ENCODE measurements at places on chromosomes 2 and 18.

DNA sequence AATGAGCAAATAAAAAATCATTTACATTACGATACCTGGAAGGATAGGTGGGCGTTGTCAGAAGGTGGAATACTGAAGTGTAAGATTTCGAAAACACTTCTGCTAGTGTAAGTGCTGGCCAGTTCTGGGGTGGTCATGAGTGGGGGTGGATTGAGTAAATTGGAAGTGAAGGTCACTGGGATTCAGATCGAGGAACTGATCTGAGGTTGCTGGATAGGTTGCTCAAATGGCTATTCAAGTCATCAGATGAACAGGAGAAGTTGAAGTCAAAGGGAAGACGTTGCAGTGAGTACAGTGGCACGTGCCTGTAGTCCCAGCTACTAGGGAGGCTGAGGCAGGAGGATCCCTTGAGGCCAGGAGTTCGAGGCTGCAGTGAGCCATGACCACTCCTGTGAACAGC is 95.7 kb downstream of the MALT1 start:
- DNase-seq, result no peak

GRCh38 chr2:58313926-58314325 is 72.8 kb upstream of the FANCL start:
- no peak for DNase-seq

DNA sequence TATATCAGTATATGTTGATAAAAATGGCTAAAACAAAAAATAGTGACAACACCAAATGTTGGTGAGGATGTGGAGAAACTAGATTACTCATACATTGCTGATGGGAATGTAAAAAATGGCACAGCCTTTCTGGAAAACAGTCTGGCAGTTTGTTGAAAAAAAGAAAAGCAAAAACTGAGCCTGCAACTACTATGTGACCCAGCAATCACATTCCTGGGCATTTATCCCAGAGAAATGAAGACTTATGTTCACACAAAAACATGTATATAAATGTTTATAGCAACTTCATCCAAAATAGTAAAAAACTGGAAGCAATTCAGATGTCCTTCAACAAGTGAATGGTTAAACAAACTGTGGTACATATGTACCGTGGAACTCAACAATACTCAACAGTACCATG is 7.5 kb upstream of the KDSR start:
- no peak for DNase-seq

- no peak for DNase-seq
Measured at GRCh38 chr18:40738321-40738880, 1216.6 kb upstream of the PIK3C3 start.

DNA sequence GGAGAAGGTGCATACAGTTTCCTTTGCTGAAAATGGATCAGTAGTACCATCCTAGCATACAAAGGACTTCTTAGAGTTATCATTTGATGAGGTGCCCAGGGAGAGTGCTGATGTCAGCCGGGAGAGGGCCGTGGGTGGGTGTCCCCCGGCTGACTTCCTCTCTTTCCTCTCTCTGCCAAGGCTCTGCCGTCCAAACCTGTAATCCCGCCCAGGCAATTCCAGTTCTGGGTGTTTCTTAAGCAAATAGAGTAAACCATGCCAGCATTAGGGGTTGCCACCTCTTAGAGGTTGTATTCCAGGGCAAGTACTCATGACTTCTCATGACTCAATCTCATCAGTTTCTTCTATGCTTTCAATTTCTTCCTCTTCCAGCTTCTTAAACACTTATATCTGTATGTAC is 117.2 kb downstream of the GATA6 start:
- no peak for DNase-seq

GRCh38 chr18:809985-810642 is 1.9 kb downstream of the YES1 start:
- DNase-seq, result no peak

- no peak for DNase-seq
Measured at GRCh38 chr2:213766062-213766461, 481.8 kb downstream of the SPAG16 start.

DNA sequence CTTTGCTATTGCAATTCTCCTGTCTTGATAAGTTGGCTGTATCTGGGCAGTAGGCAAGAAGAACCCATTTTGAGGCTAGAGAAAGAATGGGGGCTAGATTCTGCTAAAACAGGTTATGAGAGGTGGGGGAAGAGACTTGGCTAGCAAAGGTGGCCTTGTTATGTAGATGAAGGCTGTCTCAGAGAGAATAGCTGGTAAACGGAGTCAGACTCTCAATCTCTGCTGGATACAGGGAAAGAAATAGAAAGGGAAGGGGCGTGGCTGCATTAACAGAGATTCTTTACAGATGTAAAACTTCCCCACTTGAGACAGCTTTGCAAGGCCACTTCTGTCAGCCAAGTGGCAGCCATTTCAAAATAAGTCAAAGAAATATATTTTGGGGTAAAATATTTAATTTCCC is 38.1 kb upstream of the ARHGAP25 start:
- no peak for DNase-seq

DNA sequence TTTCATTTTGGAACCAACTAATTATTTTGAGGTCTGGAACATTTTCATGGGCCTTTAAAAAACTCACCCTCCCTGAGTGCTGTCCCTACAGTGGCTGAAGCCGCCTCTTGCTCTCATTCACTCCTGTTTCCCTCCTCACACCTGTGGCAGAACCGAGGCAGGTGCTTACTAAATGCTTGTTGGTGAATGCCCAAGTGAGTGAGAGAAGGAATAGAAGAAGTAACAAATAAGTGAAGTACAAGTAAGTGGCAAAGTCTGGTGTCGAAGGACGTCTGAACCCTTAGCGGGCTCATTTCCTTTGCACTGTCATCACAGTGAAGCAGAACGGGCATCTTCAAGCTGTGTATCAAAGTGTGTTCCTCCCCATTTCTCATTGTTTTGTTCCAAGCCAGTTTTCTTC is 135.2 kb downstream of the RHBDD1 start:
- DNase-seq, result no peak

- peak; percentile 41 for DNase-seq
Measured at GRCh38 chr2:54483426-54483825, 27.3 kb downstream of the SPTBN1 start.

- no peak for DNase-seq
Measured at GRCh38 chr2:112108178-112108832, 29.9 kb upstream of the FBLN7 start.

DNA sequence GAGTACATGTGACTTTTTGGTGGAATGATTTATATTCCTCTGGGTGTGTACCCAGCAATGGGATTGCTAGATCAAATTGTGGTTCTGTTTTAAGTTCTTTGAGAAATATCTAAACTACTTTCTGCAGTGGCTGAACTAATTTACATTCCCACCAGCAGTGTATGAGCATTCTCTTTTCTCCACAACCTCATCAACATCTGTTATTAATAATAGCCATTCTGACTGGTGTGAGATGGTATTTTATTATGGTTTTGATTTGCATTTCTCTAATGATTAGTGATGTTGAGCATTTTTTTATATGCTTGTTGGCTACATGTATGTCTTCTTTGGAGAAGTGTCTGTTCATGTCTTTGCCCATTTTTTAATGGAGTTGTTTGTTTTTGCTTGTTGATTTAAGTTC is 267.4 kb upstream of the NT5C1B start:
- no peak for DNase-seq

- peak; percentile 41 for DNase-seq
Measured at GRCh38 chr2:120472891-120473309, 127.0 kb downstream of the INHBB start.

DNA sequence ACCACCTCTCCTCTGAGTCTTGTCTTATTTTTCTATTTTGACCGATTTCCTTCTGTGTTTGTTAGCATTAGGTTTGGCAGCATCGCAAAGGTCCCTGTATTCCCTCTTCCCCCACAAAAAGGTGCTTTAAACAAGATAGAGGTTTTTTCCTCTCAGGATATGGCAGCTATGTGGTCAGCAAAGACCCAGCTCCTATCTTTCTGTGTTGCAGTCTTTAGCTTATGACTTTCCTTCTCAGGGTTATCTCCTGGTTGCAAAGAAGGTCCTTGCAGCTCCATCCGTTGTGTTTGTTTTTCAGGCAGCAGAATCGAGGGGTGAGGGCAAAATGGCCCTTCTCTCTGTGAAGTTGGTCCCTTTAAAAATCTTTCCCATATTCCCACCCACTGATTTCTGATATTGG is 38.4 kb downstream of the GALNT1 start:
- no peak for DNase-seq

DNA sequence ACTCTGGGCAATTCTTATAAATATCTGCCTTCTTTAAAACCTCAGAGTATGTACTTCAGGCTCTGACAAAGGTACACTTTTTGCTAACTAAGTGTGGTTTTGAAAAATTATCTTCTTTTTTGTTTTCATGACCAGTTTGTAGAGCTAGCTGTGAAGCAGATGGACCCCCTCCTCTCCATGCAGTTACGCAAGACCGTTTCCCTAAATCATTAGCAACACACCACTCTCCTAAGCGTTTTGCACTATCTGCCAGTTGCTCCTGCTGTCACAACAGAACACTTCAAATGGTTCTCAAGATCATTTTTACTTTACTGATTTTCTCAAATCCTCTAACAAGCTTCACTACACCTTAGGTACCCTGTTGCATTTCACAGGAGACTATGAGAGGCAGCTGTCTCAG is 53.3 kb downstream of the GULP1 start:
- DNase-seq, result peak; percentile 30

- no peak for DNase-seq
Measured at GRCh38 chr2:221025398-221025797, 546.7 kb downstream of the EPHA4 start.

DNA sequence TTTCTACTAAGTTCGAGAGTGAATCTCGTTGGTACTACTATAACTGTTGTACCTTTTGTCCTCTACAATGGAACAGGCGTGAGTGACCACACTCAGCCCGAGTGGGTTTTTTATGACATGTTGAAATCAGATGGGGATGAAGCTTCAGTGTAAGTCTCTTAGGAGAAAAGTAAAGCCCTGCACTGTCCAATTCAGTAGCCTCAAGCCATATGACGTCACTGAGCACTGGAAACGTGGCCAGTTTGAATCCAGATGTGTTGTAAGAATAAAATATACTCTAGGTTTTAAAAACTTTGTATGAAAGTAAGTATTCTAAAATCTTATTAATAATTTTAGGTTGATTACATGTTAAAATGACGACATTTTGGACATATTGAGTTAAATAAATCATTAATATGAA is 101.7 kb upstream of the SP3 start:
- no peak for DNase-seq

DNA sequence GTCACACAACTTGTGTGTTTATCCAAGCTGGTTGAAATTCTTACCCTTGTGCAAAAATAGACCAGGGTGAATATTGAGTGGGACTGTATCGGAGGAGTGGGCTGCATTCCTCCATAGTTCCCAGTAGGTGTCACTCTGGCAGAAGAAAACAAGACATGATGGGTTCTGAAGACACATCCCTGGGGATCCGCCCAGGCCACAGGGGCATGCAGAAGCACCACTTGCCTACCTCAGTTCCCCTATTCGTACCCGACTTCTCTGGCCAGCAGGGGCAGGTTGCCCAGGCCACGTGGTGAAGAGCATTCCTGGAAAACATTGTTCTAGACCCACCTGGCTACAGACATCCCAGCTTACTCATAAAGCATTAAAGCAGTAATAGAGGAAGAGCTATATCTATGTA is 168.2 kb downstream of the FAM210A start:
- peak; percentile 14 for DNase-seq

DNA sequence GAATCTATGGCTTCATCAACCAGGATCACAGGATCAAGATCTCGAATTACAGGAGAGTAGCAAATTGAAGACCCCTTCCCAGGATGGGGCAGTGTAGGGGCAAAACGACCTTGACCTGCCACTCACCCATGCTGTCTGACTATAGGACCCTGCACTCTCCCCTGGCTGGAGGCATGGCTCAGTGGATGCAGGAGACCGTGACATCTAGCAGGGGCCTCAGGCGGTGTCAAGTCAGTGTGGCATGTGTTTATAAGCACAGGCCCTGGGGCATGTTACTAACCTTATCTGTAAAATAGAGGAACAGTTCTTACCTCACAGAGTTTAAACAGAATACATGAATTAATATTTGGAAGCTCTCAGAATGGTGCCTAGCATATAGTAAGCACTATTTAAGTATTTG is 3.5 kb downstream of the HAAO start:
- no peak for DNase-seq

DNA sequence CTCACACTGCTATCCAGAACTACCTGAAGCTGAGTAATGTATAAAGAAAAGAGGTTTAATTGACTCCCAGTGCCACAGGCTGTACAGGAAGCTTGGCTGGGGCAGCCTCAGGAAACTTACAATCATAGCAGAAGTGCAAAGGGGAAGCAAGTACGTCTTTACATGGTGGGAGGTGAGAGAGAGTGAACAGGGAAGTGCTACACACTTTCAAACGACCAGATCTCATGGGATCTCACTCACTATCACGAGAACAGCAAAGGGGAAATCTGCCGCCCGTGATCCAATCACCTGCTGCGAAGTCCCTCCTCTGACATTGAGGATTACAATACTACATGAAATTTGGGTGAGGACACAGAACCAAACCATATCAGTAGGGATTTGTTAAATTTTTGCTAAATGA is 150.4 kb upstream of the NXPH2 start:
- no peak for DNase-seq

DNA sequence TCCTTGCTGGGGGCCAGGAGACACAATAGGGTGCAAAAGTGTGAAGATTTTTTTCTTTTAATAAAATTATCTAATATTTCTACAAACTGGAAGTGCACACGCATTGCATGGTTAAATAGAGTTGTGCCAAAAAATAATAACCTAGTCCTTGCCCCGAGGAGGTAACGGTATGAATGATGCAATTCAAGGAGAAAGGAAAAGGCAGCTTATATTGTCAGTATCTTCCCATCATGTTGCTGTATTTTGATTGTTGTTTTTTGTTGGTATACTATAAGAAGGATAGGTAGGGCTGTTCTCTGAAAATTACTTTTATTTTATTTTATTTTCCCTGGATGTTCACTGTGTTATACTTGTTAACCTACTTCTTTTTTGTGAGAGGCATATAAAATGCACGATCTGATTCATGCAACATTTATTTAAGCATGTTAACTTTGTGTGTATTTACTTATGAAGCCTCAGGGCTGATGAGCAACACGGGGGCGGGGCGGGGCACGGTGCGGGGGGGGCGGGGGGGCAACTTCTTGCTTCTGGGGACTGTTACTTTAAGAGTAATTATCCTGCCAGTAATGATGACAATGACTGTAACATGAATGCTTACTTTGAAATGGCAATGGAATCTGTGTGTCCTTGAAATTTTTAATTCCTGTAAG is 118.6 kb downstream of the AQP4 start:
- no peak for DNase-seq

GRCh38 chr2:137870682-137871081 is 93.6 kb upstream of the HNMT start:
- DNase-seq, result no peak

- no peak for DNase-seq
Measured at GRCh38 chr2:187266645-187267044, 181.4 kb downstream of the CALCRL start.

All from amniotic epithelial cell (primary cell).